Stromal cell of bone marrow (primary cell): ENCODE measurements at places on chromosomes 12 and 14.

- DNase-seq: no peak
Observed at GRCh38 chr12:9779209-9779608, 18.5 kb upstream of the CD69 start.

- DNase-seq: no peak
Observed at GRCh38 chr12:84969226-84969625, 56.6 kb upstream of the SLC6A15 start.

- DNase-seq: no peak
Observed at GRCh38 chr12:92582475-92582874, 120.3 kb upstream of the PLEKHG7 start.

- no peak for DNase-seq
Observed at GRCh38 chr12:111766608-111767361, at the start of gene ALDH2. Gene ALDH2, plus strand, starts transcription at chr12:111766933. Its CDS starts 50 bp downstream, at chr12:111766983.
